ENCODE measurements at places on chromosomes 6 and 20.

DNA sequence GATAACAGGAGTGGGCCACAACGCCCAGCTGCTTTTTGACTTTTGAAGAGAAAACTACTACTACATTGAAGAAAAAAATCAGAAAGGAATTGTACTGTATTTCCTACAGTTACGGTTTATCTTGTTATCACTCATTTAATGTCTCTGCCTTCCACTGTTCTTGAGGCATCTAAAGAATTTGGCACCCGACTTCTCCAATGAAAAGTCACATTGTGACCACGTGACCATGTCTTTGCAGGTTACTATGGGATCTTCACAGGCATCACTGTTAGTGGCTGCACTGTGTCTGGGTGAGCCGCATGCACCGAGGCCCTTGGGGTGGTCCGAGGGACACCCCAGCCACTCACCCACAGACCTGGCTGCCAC is 26.8 kb downstream of the RRBP1 start:
- DNase-seq: no peak

- DNase-seq: no peak
Observed at GRCh38 chr6:144467921-144468320, 182.8 kb downstream of the UTRN start.

DNA sequence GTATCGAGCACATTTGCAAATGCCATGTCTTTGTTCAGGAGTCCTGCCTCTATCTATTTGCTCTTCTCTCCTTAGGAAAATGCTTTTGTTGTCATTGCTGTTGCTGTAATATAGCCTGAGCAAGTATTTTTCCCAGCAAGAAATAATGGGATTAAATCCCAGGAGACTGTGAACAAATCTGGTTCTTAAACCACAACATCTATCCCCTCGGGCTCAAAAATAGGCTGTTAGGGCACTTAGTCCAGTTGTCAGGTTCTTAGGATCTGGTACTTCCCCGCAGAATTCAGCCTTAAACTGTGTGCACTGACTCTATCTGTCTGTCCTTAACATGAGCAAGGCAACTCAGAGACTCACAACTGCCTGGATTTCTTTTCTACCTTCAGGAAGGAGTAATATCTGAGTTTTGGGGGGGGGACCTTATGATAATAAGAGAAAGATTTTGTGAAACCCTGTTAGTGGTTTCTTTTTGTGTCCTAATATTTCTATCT is 437.5 kb downstream of the HTR1B start:
- no peak for DNase-seq

DNA sequence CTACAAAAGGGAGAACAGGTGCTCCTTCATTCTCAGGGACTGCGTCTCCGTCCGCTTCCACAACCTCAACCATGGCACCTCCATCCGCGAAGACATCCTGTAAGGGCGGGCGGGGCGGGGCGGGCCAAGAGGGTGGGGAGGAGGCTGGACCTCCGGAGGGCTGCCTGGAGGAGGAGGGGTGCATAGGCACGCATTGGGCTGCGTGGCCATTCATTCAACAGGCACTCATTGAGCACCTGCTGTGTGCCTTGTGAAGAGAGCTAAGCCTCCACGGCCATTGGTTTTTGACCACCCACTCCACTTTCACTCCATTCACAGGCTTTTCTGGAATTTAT is 435 bp downstream of the ZSWIM3 start:
- DNase-seq: no peak

GRCh38 chr6:74605922-74606581 is 599.8 kb downstream of the COL12A1 start:
- DNase-seq: no peak

GRCh38 chr20:24208652-24209051 is 220.1 kb upstream of the GGTLC1 start:
- no peak for DNase-seq

DNA sequence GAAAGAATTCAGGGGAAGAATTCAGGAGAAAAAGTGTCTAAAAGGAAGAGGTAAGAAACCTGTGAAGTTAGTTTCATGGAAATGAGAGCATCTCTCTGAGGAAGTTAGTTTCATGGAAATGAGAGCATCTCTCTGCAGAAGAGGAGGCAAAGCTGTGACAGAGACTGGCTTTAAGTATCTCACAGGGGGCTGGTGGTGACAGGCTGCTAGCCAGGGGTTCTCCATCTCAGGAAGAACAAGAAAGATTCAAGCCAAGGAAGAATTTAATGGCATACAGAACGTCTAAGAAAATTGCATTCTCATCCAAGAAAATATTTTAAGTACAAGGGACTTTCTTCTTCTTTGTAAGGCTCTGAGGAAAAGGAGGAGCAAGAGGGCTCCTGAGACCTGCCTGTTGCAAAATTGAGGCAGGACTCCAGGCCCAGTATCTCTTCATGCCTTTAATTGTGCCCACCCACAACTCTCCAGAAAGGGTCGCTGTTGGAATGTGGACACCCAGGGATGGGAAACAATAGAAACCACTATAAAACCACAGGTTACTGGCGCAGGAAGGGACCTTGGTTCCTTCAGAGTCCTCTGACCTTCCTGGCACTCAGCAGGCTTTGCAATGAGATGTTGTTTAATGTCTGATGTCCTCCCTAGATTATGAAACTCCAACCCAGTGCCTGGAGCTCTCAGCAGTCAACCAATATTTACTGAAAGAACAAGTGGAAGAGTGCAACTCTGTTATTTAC is 136.8 kb downstream of the FNDC1 start:
- DNase-seq: no peak
